ENCODE measurements at places on chromosomes 12 and 14.

- no peak for DNase-seq
Observed at GRCh38 chr14:79967001-79967400, 244.3 kb downstream of the DIO2 start.

- no peak for DNase-seq
Observed at GRCh38 chr14:62409169-62409568, 636.1 kb downstream of the KCNH5 start.

GRCh38 chr12:32240831-32241230, 134.2 kb downstream of the BICD1 start:
- peak; percentile 26 for DNase-seq

DNA sequence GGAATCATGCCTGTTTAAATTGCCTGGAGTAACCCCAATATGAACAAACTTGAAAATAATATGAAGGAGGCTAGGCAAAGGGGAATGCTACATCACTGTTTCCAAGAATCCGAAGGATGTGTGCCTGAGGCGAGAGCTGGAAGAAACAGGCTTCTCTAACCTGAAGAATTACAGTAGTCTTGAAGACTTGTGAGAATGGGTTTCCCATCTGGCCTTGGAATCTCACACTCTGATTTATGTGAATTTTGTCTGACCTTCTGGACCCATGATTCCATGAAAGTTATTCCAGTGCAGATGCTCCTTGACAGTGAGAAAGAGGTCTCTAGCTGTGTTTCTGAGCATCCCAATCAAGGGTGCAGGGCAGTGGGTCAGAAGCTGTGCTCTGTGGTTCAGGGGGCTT, 122.1 kb upstream of the PARP11 start:
- no peak for DNase-seq

- no peak for DNase-seq
Observed at GRCh38 chr14:62885451-62885850, 159.8 kb downstream of the KCNH5 start.

DNA sequence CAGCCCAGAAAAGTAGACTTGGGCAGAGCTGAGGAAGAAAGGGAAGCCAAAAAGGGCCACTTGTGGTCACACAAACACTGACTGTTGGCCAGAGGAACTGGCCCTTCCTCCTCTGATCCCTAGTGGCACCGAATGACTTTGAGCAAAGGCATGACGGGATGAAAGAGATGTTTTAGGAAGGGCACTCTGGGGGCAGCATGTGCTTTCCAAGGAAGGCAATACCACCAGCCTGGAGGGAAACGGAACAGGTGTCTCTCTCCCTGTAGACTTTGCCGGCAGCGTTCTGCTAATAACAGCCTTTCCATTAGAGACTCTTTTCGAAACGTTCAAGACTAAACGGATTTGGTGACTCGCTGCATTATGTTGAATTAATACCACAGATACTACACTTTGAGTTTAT, 12.3 kb upstream of the FBXO21 start:
- no peak for DNase-seq

DNA sequence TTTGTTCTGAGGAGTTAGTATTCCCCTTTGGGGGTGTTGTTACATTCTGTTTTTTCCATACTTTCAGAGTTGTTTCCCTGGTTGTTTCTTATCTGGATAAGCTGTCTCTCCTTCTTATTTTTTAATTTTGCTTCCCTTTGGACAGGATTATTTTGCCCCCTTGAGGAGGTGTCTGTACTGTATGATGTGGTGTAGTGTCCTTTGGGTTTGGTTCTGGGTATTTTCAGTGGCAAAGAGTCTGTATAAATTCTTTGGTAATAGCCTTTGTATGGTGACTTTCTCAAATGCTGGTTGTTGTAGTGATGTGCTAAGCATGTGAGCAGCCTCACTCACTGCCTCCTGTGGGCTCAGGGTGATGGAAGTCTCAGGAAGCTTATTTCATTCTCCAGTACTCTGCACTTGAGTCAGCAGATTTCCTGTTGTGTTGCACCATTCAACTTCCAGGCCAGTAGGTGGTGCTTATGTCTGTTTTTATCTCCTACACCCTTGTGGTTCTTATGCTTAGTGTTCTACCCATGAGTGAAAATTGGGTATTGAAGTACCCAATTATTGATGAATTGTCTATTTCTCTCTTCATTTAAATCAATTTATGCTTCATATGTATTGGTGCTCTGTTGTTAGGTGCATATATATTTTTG, 103.3 kb upstream of the PMCH start:
- DNase-seq: no peak

DNA sequence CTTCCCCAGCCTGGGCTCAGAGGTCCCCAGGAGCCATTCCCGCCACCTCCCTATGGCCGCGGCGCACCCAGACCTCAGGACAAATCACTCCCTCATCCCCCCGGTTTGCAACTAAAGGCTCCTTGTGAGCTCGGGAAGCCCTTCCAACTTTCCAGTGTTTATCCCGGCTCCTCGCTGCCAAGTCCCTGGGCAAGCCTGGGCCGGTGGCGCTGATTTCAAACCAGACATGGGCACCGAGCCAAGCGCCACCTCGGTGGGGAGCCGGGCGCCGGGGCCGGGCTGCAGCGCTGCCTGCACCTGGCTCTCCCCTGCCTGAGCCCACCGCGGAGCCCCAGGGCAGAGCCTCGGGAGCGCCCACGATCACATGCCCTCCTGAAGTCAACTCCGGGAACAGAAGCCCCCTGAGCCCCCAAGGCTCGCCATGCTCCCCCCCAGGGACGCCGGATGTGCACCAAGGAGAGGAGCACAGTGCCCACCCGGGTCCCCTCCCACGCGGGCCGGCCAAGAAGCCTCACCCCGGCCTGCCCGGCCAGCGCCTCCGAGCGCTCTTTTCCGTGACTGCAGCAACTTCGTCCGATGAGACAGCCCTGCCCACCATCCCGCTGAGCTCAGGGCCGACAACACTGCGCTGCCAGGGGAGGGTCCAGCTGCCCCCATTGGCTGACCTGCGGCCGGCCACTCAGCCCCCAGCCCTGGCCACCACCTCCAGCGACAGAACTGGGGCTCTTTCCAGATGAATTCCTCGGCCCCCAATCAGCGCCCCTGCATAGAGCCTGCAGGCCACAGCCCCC, 50.0 kb downstream of the NCOR2 start:
- DNase-seq: peak; percentile 85

DNA sequence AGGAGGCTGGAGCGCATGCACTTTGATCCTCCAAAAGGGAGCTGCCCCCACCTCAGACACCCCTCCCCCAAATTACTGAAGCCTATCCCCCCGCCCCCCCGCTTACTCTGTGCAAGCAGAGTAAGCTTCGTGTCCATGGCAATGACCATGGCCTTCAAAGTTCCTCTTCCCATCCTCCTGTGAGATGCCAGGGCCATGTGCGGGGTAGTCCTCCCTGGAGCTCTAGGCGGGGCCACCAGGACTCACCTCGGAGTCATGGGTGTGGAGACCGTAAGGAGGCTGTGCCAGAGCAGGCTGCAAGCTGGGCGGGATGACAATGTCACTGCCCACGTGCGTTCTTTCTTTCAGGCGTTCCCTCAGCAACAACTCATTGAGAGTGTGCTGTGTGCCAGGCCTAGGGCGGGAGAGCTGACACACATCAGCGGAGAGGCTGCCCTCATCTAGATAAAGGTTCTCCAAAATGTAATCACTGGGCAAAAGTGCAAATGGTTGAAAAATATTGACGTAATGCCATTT, 66.8 kb downstream of the C14orf132 start:
- DNase-seq: peak; percentile 53

GRCh38 chr12:25940886-25941285, 17.6 kb upstream of the RASSF8 start:
- DNase-seq: no peak

- DNase-seq: no peak
Observed at GRCh38 chr12:18492372-18493025, 231.2 kb downstream of the PIK3C2G start.

GRCh38 chr12:49543221-49543913, 4.5 kb downstream of the KCNH3 start:
- no peak for DNase-seq

GRCh38 chr12:59624732-59625460, 29.1 kb downstream of the SLC16A7 start:
- DNase-seq: no peak

GRCh38 chr12:120473807-120474615, 4.5 kb upstream of the SRSF9 start:
- DNase-seq: no peak

- DNase-seq: no peak
Observed at GRCh38 chr12:19451196-19451595, 11.9 kb downstream of the AEBP2 start.

GRCh38 chr14:22845821-22846625, 9.6 kb downstream of the MMP14 start:
- no peak for DNase-seq

DNA sequence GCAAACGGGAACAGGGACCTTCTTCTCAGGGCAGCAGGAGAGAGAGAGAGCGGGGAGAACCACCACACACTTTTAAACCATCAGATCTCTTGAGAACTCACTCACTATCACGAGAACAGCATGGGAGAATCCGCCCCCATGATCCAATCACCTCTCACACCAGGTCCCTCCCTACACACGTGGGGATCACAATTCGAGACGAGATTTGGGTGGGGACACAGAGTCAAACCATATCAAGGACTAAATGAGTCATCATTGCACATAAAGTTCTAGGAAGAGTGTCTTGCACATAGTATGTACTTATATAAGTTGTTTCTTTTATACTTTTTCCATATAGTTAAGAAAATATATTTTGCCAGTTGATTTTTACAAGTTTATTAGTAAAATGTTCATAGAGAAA, 17.6 kb upstream of the NTN4 start:
- DNase-seq: no peak

DNA sequence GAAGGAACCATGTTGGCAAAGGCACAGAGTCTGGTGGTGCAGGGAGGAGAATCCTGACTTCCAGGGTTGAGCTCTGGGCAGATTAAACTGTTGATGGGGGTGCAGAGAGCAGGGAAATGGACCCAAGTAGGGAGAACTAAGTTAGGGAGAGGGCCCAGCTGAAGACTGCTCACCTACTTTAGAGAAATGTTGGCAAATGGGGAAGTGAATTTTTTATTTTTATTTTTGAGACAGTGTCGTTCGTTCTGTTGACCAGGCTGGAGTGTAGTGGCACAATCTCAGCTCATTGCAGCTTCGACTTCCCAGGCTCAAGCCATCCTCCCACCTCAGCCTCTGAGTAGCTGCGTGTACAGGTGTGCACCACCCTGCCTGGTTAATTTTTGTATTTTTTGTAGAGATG, 32.1 kb upstream of the TUBA1A start:
- no peak for DNase-seq

- DNase-seq: no peak
Observed at GRCh38 chr12:111367661-111368221, 1.2 kb downstream of the PHETA1 start.

Data from RWPE1 (cell line).